ENCODE measurements at places on chromosomes 1 and 21.
A peak's percentile ranks its signal among the peaks of the same experiment; 100 is the strongest.

DNA sequence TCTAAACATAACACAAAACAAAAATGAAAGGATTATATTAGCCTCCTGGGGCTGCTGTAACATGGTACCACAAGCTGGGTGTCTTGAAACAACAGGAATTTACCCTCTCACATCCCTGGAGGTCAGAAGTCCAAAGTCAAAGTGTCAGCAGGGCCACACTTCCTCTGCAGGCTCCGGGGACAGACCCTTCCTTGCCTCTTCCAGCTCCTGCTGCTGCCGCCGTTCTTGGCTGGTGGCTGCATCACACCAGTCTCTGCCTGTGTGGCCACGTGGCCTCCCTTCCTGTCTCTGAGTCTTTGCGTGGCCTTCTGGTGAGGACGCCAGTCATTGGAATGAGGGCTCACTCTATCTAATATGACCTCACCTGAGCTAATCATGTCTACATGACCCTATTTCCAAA lies 8.2 kb downstream of the SLC37A1 start:
- DNase-seq = no peak

DNA sequence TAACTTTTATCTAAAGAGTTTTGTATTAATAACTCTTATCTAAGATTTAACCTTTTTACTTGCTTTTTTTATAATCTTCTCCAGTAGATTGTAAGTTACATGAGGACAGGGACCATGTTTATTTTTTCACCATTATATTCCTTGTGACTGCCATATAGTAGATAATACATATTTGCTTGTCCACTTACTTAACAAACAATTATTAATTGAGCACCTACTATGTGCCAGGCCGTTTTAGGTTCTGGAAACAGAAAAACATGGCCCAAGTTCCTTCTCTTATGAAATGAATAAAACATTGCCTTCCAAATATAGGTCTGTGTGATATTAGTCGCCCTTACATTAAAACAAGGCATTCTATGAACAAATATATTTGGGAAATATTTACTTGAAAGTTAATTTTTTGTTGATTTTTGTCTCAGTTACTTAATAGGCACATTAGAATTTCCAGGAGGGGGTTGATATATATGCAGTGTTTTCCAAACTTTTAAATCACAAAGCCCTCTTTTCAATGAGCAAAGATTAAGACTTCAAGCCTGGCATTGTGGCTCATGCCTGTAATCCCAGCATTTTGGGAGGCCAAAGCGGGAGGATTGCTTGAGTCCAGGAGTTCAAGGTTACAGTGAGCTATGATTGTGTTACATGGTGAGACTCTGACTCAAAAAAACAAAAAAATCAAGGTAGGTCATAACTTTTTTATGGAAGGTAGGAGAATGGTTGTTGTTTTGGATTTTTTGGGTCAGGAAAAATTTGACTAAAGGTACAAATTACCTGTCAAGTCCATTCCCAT lies 22.7 kb downstream of the CDKN2C start:
- no peak for DNase-seq

- DNase-seq = no peak
Measured at GRCh38 chr1:2914702-2915101, 106.6 kb upstream of the ACTRT2 start.

- peak; percentile 45 for DNase-seq
Measured at GRCh38 chr1:17120962-17121837, 1.9 kb upstream of the PADI2 start.

GRCh38 chr1:228887960-228888359 lies 152.7 kb downstream of the RHOU start:
- no peak for DNase-seq

GRCh38 chr1:94562519-94563260 lies 21.1 kb upstream of the F3 start:
- DNase-seq = peak; percentile 60

- DNase-seq = no peak
Measured at GRCh38 chr1:67909776-67910175, 76.5 kb upstream of the GNG12 start.

- DNase-seq = no peak
Measured at GRCh38 chr1:156502391-156502893, 1.9 kb upstream of the MEF2D start.

DNA sequence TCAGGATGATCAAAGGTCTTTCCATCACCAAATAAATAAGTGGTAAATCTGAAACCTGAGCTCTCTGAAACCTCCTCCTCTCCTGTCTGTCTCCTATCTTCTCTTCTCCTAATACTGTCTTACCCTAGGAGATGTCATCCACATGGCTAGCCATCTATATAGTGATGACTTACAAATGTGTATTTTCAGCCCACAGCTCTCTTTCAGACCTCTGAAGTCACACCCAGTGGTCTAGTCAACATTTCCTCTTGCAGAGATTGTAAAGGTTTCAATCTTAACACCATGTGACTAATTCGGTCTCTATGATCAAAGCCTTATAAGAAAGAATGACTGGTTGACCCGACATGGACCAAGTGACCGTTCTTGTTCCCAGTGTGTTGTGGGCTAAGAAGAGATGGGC lies 63.1 kb upstream of the DPT start:
- no peak for DNase-seq

DNA sequence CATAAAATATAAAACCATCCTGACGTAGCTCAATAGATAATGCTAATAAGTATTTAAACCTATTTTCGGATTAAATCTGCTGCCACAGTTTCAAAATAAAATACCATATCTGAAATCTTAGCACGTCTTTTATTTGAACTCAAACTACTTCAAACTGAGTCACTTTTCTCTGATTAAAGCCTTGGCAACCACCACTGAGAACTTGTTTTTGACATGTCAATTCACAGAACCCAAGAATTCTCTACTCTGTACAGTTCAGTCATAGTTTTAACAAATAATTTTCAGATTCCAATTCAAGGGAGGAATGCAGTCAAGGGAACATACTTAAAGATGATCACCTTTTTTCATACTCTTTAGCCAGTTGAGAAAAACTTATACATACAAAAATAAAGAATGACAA lies 643.2 kb downstream of the KCNT2 start:
- DNase-seq = no peak

GRCh38 chr1:206430031-206430983 lies 40.0 kb upstream of the IKBKE start:
- no peak for DNase-seq

DNA sequence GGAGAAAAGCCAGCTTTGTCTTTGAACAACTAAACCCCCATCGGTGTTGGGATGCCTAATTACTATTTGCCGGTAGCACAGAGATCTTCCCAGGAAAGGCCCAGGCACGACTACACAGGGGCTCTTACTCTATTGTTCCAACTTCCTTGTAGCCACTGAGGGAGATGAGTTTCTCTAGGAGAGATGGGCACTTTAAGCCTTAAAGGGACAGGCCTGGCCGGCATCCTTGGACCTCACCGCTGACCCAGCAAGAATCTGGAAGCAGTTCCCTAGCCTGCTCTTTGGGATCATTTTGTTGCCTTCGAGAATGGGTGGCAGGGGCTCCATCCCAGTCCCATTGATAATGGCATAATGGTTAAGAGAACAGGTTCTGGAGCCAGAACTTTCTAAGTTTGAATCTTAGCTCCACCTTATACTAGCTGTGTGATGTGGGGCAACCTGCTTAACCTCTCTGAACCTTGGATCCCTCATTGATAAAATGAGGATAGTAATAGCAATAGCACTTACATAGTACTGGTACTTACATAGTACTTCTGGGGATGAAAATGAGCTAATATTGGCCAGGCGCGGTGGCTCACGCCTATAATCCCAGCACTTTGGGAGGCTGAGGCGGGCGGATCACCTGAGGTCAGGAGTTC lies 239.1 kb upstream of the TMEM51 start:
- DNase-seq = no peak

- DNase-seq = peak; percentile 95
Measured at GRCh38 chr21:38824124-38824822, 18.5 kb downstream of the ETS2 start.

DNA sequence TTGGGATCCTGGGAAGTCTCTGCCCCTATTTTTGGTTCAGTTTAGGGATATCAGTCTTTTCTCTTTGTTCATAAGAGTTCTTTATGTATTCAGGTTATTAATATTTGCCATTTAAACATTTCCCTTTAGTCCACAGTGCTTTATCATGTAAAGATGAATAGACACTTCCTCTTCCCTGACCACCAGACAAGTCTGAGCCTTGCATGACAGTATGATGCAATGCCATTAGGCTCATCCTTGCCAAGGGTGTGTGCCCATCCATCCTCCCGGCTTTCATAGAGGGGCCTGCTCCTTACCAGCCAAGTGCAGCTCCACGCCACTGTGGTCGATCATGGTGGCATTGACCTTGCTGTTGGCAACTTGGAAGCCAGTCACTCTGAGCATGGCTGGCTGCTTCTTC lies 52.1 kb downstream of the ZSCAN20 start:
- no peak for DNase-seq

- peak; percentile 86 for DNase-seq
Measured at GRCh38 chr1:246906833-246907232, 24.9 kb downstream of the AHCTF1 start.

DNA sequence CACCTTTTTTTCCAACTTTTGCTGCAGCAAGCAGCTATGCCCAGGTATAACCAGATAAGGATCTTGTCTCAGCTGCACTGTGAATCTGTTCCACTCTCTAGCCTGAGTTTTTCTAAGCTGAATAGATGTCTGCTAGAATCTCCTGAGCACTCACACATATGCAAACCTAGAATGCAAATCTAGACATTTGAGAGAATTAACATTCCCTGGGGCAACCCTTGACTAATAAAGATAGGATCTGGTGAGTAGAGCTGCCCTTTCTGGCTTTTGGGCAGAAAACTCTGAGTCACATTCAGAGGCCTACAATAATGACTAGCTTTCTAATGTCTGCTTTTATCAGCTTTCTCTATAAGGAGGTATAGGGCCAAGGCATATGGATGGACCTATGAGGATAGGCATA lies 61.4 kb upstream of the BARHL2 start:
- DNase-seq = no peak

- DNase-seq = no peak
Measured at GRCh38 chr1:4959216-4959615, 304.8 kb downstream of the AJAP1 start.

- DNase-seq = peak; percentile 11
Measured at GRCh38 chr1:212410231-212410820, 4.4 kb downstream of the PACC1 start.

GRCh38 chr1:241024834-241025233 lies 332.2 kb downstream of the RGS7 start:
- no peak for DNase-seq

DNA sequence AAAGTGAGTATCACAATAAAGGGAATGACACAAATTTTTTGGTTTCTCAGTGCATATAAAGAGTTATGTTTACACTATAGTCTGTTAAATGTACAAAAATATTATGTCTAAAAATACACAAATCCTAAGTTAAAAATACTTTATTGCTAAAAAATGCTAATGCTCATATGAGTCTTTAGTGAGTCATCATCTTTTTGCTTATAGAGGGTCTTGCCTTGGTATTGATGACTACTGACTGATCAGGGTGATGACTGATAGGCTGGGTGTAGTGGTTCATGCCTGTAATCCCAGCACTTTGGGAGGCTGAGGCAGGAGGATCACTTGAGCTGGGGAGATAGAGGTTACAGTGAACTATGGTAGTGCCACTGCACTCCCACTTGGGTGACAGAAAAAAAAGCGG lies 12.9 kb upstream of the NUF2 start:
- DNase-seq = no peak

DNA sequence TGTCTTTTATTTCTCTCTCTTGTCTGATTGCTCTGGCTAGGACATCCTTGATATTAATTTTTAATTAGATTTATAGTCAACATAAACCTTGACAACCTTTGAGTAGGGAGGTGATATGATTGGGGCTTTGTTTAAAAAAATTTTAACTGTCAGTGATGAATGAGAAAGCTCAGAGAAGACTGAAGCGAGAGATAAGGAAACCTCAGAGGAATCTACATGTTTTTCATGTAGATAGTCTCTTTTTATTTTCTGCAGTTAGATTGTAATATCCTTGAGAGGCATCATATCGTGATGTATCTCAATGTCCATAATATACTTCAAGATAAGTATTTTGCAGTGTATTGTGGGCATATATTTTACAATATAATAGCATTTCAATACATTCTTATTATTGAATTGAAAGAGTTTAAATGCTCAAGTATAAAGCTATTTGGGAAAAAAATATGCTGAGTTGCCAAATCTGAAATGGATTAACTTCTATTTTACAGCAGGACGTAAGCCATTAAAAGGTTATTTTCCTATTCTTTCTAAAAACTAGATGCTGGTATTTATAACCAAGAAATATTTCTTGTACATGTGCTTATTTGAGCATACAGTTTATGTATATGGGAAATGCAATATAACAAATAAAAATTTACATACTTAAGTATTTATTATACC lies 802.4 kb upstream of the ADGRL4 start:
- no peak for DNase-seq

DNA sequence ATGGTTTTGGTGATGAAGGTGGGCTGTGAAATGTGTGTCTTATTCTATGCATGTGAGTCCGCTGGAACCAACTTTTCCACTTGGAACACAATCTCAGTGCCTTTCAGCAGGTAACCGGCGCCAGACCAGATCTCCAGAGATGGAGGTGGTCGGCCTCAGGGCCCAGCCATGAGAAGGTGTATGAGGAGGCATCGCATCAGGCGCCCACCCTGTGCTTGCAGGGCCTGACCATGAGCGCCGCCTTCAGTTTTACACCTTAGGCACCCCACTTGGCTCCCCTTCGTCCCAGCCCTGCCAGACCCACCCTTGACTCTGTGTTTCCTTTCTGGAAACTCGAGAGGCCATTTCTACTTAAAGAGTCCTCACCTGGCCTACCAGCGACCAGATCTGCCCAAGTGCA lies 48.6 kb upstream of the ATF3 start:
- no peak for DNase-seq

- DNase-seq = no peak
Measured at GRCh38 chr21:31886915-31887314, 14.1 kb downstream of the HUNK start.

DNA sequence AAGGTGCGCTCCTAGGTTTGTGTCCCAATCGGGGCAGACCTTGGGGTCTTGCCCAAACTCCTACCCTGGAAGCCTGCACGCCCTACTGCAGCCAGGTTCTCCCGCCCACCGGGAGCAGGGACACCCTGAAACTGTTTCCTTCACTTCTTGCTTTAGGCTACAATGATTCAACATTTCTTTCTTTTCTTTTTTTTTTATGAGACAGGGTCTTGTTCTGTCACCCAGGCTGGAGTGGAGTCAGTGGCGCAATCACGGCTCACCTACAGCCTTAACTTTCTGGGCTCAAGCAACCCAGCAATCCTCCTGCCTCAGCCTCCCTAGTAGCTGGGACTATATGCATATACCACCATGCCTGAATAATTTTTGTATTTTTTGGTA lies 75.8 kb downstream of the ITPKB start:
- DNase-seq = no peak
